ENCODE measurements at places on chromosomes 3 and 15.

GRCh38 chr3:62373714-62374333 lies 474 bp upstream of the FEZF2 start:
- DNase-seq, result no peak

- no peak for DNase-seq
These were observed 21.0 kb downstream of the PAQR5 start for GRCh38 chr15:69319384-69320375.

DNA sequence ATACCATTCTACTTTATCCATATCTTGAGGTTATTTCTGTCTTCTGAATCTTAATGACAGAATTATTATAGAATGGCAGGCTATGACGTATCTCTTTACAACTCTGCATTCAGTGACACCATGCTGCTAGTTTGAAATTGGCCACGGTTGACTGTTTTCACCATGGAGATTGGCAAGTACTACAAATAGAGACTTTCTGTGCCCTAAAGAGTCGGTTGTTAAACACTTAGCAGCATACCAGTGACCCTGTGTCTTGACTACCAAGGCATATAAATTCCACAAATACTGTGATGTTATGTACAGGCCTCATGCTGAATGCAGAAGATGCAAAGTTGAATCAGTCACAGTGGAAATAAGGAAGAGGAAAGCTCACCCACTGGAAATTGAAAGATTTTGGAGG lies 67.0 kb upstream of the CADPS start:
- DNase-seq, result no peak

DNA sequence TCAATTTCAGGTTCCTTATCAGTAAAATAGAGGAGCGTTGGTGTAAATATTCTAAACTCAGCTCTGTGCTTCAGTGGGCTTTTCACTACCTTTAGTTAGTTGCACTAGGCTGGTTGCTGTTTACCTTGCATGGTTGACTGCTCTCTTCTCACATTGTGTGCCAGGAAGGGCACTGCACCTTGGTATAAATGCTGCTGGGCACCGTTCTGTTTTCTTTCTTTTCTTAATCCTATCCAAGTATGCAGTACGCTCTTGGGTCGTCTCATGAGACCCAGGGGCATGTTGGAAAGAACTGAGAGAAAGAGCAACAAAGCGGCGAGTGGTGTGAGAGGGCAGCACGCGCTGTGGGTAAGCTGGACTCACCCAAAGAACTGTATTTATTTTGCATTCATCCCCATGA lies 22.4 kb downstream of the KCNMB2 start:
- no peak for DNase-seq

GRCh38 chr3:193507566-193507965 lies 47.1 kb downstream of the ATP13A4 start:
- DNase-seq, result no peak

DNA sequence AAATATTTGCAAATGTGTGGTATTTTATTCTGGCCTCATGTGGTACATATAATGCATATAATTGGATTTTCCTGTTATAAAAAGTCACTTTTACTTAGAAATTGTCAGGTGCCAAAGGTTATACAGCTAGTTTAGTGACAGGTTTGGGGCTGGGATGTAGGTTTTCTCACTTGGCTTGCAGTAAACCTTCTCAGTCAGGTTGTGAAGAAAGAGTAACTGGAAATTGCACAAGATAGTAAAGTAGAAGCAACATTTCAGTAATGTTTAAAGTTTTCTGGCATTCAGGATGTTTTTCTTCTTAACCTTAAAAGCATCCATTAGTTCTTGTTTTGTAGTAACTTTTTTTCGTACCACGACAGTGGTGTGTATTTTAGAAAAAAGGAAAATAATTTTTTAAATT lies 53.9 kb downstream of the MEF2A start:
- no peak for DNase-seq

- no peak for DNase-seq
These were observed 1.4 kb downstream of the DNAJA4 start for GRCh38 chr15:78265752-78266224.

DNA sequence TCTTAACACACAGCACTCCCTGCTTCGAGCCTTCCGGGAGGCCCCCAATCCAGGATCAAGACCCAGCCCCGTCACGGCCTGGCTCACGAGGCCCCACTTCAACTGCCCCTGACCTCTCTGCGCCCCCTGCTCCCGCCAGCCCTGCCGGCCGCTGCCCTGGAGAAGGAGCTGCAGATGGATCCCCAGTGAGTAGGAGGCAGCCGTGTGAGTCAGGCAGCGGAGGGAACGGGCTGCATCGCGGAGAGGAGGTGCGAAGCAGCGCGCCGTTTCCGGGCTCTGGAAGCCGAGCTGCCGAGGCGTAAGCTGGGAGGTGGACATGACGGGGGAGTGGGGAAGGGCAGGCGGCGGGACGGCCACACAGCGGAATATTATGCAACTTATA lies 133.4 kb downstream of the TPRA1 start:
- DNase-seq, result no peak

- DNase-seq, result no peak
These were observed 351.6 kb downstream of the NSUN3 start for GRCh38 chr3:94414418-94414817.

- no peak for DNase-seq
These were observed 14.9 kb upstream of the TMCC1 start for GRCh38 chr3:129908417-129908816.

GRCh38 chr15:68887120-68887519 lies 43.2 kb upstream of the SPESP1 start:
- DNase-seq, result no peak

GRCh38 chr15:43958861-43959330 lies 132.1 kb downstream of the WDR76 start:
- no peak for DNase-seq

GRCh38 chr3:60366486-60366885 lies 884.8 kb downstream of the FHIT start:
- no peak for DNase-seq

GRCh38 chr3:157956850-157957249 lies 149.4 kb downstream of the SHOX2 start:
- no peak for DNase-seq

DNA sequence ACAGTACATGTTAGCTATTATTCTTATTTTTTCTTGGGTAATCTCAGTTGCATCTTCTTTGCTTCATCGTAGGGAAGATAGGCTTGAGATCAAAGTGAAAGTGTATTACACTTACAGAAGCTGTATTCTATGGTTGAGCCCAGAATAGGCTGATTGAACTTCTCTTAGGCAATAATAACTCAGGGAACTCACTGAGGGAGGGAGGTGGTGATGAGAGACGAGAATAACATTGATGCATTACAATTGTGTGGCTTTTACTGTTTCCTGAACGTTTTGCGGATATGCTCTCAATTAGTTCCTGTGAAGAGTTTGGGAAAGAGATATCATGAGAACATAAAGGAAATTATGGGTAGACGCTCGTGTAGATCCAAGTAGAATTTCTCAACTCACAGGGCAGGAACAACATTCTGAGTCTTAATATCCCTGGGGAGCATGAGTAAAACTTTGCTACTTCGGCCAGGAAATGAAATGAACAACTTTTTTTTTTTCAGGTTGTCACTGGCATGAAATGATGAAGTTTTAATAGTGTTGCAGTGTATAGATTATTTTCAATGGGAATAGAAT lies 302.2 kb downstream of the TUSC7 start:
- DNase-seq, result no peak

- DNase-seq, result no peak
These were observed 1554.9 kb upstream of the CADM2 start for GRCh38 chr3:83403927-83404326.

GRCh38 chr3:136512381-136512780 lies 239.8 kb downstream of the STAG1 start:
- DNase-seq, result no peak

DNA sequence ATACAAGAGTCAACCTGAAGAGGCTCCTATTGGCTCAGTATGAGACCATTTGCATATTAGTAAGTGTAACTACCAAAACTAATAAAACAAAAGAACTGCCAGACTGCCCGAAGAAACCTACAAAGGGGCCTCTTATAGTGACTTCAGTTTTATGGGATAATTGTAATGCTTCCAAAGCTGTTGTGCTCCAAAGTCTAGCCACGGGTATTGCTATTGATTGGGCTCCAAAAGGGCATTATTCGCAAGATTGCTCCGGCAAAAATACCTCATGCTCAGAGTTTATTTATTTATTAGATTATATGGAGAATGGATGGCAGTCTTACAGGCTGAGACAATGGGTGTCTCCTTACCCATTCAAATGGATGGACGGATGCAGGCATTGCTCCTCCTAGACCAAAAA lies 11.4 kb downstream of the RPL22L1 start:
- no peak for DNase-seq

DNA sequence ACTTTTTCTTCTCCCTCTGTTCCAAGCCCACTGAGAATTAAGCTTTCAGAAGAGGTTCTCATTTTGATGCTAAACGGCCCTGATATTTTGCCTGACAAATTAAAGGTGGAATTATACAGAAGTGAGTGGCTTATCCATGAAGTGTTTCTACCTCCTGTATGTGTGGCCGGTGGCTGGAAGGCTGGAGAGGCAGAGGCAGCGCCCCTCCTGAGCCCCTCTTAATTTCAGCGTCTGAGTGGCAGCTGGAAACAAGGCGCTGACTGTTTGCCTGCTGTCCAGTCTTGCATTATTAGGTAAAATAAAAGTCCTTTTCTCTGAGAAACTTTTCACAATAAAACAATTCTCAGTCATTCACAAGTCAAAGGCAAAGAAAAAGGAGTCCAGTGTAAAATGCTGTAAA lies 685.7 kb downstream of the MCTP2 start:
- no peak for DNase-seq

- DNase-seq, result no peak
These were observed 143.6 kb downstream of the OTOL1 start for GRCh38 chr3:161640181-161640580.

DNA sequence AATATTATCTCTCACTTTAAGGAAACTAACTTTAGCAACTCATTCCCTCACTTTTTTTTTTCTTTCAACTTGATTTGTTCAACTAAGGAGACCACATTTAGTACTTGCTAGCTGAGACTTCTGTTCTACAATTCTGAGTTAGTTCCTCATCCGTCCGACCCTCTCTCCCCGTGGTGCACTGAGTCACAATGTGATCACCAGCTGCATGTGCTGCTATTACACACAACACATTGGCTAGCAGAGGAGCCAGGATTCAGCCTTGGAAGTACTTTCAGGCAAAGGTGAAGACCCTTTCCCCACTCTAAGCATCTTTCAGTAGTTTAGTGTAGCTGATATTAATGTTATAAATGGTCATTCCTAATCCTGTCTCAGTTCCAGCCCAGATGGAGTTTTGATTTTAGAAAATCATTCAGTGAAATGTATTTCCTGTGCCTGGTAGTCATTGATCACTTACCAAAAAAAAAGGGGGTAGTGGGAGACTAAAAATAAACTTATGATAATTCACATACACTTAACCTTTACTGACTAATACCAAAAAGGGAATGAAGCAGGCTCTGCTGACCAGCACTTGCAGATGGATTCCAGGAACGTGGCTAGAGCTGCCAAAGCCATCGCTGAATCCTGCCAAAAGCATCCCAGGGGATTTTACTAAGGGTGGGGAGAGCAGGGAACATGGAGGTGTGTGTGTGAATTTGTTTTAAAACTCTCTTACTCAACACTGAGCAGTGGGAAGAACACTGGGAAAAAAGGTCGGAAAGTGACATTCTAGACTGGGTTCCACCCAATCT lies 424.8 kb downstream of the LPP start:
- DNase-seq, result no peak

GRCh38 chr3:124520970-124521369 lies 209.3 kb upstream of the UMPS start:
- no peak for DNase-seq

- no peak for DNase-seq
These were observed 6.4 kb downstream of the NSUN3 start for GRCh38 chr3:94069194-94069813.

GRCh38 chr15:90716317-90716975 lies 700 bp upstream of the BLM start:
- no peak for DNase-seq

GRCh38 chr3:42871592-42872196 lies 4.0 kb downstream of the CYP8B1 start:
- DNase-seq, result no peak

GRCh38 chr3:68974711-68975110 lies 38.8 kb downstream of the EOGT start:
- no peak for DNase-seq

DNA sequence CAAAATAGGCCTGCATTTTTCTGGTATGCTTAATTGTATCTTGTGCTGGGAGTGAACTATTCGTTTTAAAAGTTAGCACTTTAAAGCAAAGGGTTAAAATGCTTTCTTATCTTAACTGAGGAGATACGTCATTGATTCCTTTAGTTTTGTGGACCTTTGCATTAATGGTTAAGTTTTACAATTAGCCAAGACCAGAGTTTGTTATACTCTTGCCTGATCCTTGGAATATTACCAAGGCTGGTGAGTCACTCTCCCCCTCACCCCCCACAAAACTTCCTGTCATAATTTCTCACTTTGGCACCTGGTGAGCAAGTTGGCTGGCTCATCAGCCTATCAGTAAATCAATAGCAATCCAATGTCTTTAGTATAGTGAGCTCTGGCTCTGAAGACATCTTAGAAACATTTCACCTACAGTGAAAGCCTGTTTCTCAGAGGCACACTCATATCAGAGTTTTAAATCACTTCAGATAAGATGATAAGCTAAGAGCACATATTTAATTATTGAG lies 26.7 kb downstream of the SLC2A2 start:
- no peak for DNase-seq

- DNase-seq, result no peak
These were observed 5.8 kb downstream of the SEC13 start for GRCh38 chr3:10315101-10315500.

- no peak for DNase-seq
These were observed 353.6 kb downstream of the CNTN4 start for GRCh38 chr3:2452249-2452648.

DNA sequence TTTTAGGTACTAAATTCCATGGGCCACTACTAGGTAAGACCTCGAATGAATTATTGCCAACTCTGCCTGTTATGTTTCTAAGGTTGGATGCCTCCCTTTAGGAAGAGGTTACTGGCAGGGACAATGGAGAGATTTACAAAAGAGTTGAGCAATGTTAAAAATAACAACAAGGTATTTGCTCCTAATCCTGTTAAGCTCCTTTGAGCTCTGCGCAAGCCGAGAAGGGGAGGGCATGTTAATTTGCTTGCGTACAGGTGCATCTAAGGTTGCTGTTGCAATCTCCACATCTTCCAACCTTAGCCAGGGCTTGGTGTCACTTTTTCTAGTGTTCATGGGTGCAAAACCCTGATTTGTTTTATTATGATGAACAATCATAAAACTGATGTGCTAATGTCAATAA lies 161.5 kb upstream of the TPM1 start:
- no peak for DNase-seq

DNA sequence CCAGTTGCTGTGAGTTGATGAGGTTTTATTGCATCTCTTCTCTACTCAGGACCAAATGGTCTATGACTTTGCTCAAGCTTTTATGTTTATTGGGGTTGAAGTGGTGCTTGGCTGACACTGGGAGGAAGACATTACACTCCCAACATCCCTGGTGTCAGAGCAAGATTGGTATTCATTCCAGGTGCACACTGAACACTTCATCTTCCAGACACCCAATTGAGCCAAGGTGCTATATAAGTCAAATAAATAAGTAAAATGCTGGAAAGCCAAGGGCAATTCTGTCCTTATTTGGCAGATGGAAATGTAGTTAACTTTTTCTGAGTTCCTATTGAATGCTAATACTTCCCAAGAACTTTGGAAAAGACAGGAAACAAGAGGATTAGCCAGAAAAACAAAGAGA lies 53.2 kb upstream of the CDV3 start:
- DNase-seq, result no peak

Data from stimulated activated CD4-positive, alpha-beta T cell treated with anti-CD3 and anti-CD28 coated beads, Interleukin-2, amount 100 ng/mL, for 4 hours (primary cell).